ENCODE measurements at places on chromosomes 11 and 22.
A peak's percentile ranks its signal among the peaks of the same experiment; 100 is the strongest.

DNA sequence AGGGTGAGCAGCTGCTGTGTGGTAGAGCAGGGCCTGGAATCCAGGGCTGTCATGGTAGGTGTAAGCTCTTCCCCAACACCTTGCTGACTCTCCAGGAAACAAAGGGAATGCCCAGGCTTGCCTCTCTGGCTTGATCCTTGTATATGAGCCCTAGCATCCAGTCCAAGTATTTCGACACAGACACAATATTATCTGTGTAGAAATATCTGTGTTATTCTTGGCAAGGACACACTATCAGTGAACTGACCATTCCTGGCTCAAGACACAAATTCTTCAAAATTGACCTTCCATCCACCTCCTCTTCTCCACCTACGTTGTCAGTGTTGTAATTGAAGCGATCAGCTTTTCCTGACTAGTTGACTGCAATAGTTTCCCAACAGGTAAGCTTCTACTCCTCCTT, 312.0 kb upstream of the NARS2 start:
- no peak for DNase-seq

GRCh38 chr11:87150936-87151335, 113.2 kb downstream of the TMEM135 start:
- no peak for DNase-seq

GRCh38 chr11:13135385-13136271, 126.5 kb downstream of the RASSF10 start:
- DNase-seq, result no peak

GRCh38 chr22:26768952-26769351, 111.6 kb downstream of the MIAT start:
- no peak for DNase-seq

DNA sequence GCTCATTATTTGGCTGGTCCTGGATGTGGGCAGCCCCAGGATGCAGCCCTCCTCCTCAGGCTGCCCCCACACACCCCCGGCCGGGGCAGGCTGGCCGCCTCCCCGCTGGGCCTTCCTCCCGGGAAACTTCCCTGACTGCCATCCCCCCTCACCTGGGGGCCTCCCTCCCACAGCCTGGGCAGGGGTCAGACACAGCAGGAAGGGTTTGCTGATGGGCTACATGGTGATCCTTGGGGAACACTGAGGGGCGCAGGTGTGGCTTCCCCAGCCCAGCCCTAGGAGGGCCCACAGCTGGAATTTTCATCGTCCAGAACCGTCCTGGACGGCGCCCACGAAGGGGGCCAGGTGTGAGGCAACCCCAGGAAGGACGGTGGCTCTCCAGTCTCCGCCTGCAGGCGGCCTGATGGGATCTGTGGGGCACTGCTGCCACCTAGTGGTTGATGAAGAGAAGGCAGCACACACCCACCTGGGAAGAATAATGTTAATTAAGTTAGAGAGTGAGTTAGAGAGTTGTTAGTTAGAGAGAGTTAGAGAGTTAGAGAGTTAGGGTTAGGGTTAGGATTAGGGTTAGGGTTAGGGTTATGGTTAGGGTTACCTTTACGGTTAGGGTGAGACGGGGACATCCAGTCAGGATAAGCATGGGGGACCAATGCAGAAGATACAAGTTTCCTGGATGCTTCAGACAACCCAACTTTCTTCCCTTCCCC, 75.9 kb upstream of the PRR5 start:
- DNase-seq, result peak; percentile 61

GRCh38 chr11:131118247-131118646, 202.0 kb upstream of the SNX19 start:
- no peak for DNase-seq

GRCh38 chr11:99932684-99933083, 754.4 kb upstream of the ARHGAP42 start:
- DNase-seq, result no peak

DNA sequence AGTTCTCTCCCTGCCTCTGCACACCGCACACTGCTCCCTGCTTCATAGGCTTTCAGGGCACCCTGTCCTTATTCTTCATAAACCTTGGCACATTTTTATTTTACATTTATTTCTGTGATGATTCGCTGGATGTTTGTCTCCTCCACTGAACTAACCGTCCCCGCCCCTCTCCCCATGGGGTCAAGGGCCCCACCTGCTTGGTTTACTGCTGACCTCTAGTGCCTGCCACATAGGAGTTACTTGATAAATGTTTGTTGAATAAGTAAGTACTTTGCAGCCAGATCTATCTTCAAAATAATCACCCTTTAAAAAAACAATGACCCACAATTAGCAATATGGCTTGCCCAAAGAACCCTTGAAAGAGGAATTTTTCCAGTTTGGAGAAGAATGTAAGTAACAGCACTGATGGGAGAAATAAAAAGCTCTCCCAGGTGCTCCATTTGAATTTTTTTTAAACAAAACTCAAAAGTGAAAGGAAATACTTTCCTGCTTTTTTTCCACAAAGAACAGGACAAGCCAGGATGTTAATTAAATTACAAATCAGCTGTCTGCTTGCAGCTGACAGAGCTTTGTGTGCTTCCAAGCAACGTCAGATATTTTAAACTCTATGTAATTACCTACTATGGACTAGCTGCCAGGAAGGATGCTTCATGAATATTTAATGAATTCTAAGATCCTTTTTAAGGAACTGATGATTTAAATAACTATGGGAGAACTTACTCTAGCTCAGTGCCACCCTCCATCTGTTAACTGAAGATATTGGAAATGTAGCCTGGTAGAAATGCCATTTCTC, 1083.6 kb downstream of the DLG2 start:
- no peak for DNase-seq

GRCh38 chr11:122821169-122821568, 17.1 kb upstream of the CRTAM start:
- DNase-seq, result no peak

DNA sequence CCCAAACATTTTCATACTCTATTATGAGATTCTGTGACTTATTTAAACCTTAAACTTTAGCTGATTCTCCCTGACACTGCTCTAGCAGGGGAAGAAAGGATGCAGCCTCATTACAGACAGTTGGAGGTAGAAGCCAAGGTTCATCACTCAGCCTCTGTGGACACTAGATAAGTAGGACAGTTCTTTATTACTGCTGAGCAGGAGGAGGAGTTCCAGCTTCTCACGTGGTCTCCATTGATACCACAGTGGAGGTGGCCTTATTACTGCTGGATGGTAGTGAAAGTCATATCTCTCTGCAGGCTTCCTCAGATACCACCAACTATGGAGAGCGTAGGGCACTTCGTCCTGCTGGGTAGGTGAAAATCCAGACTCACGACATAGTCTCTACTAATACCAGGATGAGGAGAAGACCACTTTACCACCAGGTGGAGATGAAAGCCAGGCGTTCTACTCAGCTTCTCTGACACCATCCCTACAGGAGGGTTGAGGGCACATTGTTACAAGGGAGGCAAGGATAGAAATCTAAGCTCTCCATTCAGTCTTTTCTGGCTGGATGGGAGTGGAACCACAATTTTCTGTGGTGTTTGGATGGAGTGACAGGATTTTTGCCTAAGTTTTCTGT, 13.1 kb upstream of the ANGPTL5 start:
- DNase-seq, result no peak

DNA sequence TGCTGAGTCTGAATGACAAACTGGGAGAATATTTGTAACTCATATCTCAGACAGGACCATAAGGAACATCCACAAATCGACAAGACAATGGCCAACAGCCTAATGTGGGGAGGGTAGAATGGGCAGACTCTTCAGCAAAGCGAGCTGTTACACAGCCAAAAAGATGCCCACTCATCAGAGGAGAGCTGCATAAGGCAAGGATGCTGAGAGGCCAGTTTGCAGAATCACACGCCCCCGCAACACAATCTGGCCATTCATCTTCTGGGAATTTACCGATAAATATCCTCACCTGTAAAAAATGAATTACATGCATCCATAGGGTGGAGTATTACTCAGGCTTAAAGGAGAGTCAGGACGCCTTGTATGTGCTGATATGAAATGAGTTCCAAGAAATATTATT, 57.5 kb upstream of the SLC22A12 start:
- DNase-seq, result no peak

- no peak for DNase-seq
Observed at GRCh38 chr11:6563121-6563619, 40.2 kb downstream of the RRP8 start.

- DNase-seq, result no peak
Observed at GRCh38 chr11:33936725-33937604, 45.1 kb upstream of the LMO2 start.

GRCh38 chr11:26608507-26609146, 36.6 kb upstream of the MUC15 start:
- DNase-seq, result no peak

GRCh38 chr22:32721328-32722180, 80.0 kb upstream of the TIMP3 start:
- DNase-seq, result no peak

- no peak for DNase-seq
Observed at GRCh38 chr22:19406281-19406811, 25.2 kb downstream of the HIRA start.

GRCh38 chr11:110878513-110878912, 166.3 kb upstream of the ARHGAP20 start:
- DNase-seq, result no peak

DNA sequence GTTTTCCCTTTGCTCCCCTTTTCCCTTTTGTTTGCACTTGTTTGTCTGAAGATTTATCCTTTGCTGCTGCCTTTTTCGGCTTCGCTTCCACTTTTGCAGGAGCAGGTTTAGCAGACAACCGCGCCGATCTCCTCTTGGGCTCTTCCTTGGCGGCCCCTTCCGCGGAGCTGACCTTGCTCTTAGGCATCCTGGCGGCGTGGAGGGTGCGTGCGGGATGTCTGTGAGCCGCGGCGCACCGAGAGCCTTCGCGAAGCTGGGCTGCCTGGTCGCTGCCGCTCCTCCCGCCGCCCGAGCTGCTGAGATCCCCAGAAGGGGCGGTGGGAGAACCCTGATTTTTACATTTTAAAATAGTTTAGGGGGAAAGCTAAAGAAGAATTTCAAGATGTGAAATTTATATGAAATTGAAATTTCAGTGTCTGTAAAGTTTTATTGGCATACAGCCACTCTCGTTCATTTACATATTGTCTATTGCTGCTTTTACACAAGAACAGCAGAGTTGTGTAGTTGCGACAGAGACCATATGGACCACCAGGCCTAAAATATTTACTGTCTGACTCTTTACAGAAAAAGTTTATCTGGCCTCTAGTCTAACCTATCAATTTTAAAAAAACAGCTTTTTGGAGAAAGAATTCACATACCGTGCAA, 105.2 kb upstream of the RRM1 start:
- DNase-seq, result no peak

GRCh38 chr22:36144886-36145541, 15.5 kb downstream of the APOL3 start:
- DNase-seq, result no peak

- no peak for DNase-seq
Observed at GRCh38 chr22:20421507-20421874, 16.1 kb downstream of the SCARF2 start.

- DNase-seq, result no peak
Observed at GRCh38 chr11:112082729-112083128, 3.8 kb downstream of the TIMM8B start.

- no peak for DNase-seq
Observed at GRCh38 chr11:95682552-95682951, 107.0 kb downstream of the FAM76B start.

GRCh38 chr11:72939031-72939430, 124.8 kb downstream of the ATG16L2 start:
- no peak for DNase-seq

GRCh38 chr11:93490996-93491618, 52.1 kb downstream of the SMCO4 start:
- DNase-seq, result no peak

DNA sequence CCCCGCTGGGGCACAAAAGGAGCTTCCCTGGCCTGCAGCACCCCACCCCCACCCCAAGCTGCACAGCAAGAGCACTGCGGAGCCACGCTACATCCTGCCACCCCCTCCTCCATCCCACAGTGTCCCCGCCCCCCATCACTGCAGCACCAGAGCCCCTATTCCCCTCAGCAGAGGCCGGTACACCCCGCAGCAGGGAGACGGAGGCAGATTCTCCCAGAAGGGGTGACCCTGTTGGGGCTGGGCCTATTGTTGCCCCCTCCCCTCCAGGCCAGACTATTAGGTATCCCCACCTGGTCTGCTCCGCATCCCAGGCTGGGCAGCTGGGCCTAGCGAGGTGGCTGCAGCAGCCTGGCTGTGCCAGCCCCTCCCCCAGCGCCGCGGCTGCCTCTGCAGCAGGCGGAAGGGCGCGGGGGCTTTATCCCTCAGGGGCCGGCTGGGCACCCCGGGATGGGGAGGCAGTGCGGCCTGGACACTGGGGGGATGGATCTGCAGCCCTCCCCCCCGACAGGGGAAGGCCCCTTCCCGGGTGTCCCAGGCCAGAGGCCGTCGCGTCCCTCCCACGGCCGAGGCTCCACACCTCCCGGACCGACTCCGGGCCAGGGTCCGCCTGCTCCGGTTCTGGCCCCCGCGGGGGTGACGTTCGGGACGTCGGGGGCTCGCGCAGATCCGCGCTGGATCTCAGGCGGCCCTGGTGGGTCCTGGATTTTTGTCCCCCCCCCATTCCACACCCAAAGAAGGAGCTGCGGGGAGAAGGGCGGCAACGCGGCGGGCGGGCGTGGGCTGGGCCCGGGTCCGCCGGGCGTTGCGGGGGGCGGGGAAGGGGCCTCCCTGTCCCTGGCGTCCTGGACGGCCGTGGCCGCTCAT, 943 bp downstream of the DUSP8 start:
- no peak for DNase-seq

DNA sequence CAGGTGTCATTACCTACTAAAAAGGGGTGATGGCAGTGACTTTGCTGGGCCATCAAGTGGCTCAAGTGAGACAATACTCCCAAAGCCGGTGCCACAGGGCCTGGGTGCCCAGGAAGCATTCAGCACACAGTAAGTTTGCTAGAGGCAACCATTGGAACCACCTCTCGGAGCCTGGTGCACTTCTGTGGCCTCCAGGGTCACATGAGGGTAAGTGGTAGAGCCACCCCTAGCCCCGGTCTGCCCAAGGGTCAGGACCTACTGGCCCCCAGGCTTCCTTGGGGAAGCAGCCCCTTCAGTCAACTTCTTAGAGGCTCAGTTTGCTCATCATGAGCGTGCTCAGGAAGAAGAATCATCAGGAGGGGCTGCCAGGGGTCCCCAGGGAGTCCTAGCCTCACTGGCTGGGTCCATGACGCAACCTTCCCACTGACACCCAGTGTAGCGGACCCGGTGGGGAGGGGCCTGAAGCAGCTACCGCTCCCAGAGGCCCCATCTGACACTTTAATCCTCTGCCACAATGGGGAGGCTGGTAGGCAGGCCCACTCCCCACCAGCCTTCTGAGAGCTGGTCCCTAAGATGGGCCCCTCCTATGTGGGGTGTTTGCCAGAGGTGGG, 17.5 kb upstream of the RASL10A start:
- DNase-seq, result no peak

- DNase-seq, result no peak
Observed at GRCh38 chr22:38694940-38695339, 5.8 kb downstream of the JOSD1 start.

- no peak for DNase-seq
Observed at GRCh38 chr11:4697585-4697984, at the start of gene OR51E2. Gene OR51E2 (minus strand): TSS chr11:4697853. CDS start chr11:4682711, 15,142 bp downstream.

DNA sequence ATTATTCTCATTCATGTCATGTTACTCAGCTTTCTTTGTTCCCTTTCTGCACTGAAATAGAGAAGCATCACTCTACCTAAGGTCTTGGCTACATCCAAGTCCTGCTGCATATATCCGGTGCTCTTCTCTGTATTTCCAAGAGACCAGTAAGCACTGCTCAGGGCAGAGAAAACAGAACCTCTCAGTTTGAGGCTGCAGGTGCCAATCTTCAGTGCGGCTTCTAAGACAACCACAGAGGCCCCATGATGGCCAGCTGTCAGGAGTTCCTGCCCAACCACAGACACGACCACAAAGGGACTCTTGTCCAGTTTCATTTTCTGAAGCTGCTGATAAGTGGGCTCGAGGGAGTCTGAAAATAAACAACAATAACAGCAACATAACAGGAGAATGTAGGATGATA, 378.4 kb upstream of the PITPNB start:
- no peak for DNase-seq
